ENCODE measurements at places on chromosomes 1 and 21.

- no peak for DNase-seq
Observed at GRCh38 chr21:33854604-33855003, 61.0 kb downstream of the ATP5PO start.

- DNase-seq, result no peak
Observed at GRCh38 chr1:88035578-88035977, 648.5 kb upstream of the PKN2 start.

DNA sequence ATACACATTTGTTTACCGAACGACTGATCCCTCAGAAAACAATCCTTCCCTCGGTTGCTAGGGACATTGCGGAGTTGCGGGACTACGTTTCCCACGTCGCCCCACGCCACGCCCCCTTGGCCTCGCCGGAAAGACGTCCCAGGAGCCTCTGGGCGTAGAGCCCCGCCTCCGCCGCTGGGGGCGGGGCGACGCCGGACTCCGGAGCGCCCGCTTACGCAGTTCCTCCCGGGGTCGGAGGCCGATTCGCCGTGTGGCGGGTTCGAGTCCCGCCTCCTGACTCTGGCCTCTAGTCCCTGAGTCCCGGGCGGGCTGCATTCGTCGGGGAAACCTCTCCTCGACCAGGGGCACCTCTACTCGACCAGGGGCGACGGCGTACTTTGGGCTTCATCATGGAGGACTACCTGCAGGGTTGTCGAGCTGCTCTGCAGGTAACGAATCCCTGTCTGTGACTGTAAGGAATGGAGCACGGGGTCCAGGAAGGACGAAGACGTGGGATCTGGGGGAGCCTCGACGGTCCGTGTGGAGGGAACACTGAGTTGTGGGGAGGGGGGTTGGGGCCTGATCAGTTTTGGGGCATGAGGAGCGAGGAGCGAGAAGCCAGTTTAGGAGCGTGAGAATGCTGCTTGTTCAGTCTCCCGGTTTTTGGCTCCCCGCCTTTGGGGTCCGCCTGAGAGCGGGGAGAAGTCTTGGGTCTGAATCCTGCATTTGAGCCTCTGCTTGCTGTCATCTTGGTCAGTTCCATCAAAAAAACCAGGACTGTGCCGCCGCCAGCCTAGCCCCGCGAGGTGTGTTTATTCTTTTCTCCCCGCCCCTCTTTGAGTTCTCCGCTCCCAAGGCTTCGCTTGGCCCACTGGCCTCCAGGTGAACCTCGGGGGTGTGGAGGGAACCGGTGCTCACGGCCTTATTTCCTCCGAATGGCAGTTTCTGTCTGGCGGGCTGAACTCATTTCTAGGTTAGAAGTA is at the start of gene PRUNE1:
TSS of gene PRUNE1 (plus strand) at position 206 of the 962 bp plus-strand sequence. CDS start at position 390, 184 bp downstream.
- peak; percentile 79 for DNase-seq

- DNase-seq, result no peak
Observed at GRCh38 chr1:221488550-221488949, 253.3 kb downstream of the DUSP10 start.

DNA sequence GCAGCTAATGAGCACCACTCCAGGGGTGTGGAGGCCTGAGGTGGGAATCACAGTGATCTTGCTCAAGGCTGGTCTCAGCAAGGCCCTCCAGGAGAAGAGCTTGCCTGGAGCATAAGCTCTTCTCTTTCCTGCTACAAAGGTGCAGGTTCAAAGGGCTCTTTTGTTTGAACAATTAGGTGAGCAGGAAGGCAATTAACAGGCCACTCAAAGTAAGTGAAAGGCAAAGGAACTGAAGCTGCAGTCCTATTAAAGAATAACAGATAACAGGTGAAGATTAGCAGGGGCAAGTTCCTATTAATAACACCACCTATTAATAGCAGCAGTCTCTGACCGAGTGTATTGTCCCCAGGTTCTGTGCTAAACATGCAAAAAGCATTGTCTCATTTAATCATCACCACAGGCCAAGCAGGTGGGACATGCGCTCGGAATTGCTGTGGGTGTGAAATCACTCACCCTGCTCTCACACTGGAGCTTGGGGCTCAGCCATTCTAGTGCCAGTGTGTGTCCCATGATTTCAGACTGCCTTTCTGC is 113.8 kb downstream of the RHOU start:
- no peak for DNase-seq

- DNase-seq, result no peak
Observed at GRCh38 chr1:156371553-156372264, 2.7 kb downstream of the RHBG start.

- no peak for DNase-seq
Observed at GRCh38 chr1:162765788-162766187, 24.7 kb upstream of the HSD17B7 start.

- DNase-seq, result no peak
Observed at GRCh38 chr1:184025242-184025675, 12.3 kb downstream of the COLGALT2 start.

DNA sequence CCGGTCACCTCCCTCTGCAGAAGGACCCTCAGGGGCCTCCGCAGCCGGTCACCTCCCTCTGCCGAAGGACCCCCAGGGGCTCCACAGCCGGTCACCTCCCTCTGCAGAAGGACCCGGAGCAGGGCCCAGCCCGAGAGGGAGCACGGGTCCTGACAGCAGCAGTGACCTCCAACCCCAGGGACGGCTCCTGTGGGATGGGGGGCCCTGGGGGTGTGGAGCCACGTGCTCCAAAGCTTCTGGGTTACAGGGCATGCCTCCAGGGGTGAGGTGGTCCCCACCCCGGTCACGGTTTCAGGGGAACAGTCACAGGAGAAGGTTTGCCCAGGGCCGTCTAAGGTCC is 40.3 kb downstream of the SLC19A1 start:
- no peak for DNase-seq

DNA sequence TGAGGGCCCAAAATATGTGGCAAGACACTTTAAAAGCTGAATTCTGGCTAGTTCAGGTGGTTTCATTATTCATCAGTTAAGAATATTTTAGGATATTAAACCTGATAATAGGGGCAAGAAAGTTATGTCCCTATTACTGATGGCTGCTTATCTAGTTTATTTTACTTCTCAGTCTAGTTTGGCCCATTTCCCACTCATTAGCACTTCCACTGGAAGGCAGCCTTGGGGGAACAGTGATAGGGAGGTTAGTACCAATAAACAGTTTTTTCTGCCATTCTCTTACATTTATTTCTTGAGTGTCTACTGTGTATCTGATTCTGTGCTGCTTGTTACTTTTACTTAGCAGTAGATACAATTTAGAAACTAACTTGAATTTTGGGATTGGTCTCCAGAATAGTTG is 9.0 kb downstream of the PPP1R12B start:
- no peak for DNase-seq

DNA sequence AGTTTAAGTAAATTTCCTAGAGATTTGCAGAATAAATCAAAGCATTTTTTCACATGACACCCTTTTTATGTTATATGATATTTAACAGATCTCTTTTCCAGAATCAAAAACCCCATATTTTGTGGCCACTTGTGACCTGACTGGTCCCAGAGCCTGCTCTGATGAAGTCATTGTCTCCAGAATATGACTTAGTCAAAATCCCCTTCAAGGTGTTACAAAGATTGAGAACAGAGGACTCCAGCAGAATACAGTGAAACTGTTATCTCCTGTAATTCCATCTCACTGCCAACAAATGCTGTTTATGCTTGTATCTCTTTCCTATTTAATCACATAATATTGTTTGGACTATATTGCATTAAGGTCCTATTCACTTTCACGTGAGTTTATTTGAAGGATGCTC is 25.6 kb downstream of the RGS1 start:
- DNase-seq, result no peak

GRCh38 chr1:1577367-1578011 is 2.8 kb upstream of the SSU72 start:
- DNase-seq, result no peak

GRCh38 chr1:208496467-208497371 is 252.5 kb upstream of the PLXNA2 start:
- no peak for DNase-seq

DNA sequence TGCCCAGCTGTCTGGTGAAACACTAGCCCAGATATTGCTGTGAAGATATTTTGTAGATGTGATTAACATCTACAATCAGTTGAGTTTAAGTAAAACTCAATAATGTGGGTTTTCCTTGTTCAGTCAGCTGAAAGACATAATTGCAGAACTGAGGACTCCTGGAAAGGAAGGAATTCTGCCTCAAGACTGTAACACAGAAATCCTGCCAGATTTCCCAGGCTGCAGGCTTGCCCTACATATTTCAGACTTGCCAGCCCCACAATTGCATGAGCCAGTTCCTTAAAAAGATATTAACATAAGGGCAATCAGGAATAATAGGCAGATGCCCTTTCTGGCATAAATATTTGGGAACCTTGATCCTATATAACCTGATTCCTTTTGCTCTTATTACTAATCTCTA is 14.2 kb upstream of the NIBAN1 start:
- no peak for DNase-seq

DNA sequence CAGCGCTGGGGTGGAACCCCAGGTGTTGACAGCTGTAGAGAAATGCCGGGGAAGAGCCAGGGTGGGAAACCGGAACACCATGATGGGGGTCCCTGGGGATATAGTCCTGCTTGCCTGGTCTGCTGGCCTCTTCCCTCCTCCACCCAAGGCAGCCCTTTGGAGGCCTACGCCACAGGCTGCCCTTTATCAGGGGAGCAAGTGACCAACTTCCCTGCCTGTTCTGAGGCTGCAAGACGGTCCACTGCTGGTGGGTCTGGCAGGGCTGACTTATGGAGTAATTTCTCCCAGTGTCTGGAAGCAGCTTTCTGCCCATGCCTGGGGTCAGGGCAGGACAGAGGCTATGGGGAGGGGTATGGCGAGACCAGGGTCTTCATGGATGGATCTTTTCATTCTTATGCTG is 50.8 kb upstream of the EDN2 start:
- DNase-seq, result no peak

DNA sequence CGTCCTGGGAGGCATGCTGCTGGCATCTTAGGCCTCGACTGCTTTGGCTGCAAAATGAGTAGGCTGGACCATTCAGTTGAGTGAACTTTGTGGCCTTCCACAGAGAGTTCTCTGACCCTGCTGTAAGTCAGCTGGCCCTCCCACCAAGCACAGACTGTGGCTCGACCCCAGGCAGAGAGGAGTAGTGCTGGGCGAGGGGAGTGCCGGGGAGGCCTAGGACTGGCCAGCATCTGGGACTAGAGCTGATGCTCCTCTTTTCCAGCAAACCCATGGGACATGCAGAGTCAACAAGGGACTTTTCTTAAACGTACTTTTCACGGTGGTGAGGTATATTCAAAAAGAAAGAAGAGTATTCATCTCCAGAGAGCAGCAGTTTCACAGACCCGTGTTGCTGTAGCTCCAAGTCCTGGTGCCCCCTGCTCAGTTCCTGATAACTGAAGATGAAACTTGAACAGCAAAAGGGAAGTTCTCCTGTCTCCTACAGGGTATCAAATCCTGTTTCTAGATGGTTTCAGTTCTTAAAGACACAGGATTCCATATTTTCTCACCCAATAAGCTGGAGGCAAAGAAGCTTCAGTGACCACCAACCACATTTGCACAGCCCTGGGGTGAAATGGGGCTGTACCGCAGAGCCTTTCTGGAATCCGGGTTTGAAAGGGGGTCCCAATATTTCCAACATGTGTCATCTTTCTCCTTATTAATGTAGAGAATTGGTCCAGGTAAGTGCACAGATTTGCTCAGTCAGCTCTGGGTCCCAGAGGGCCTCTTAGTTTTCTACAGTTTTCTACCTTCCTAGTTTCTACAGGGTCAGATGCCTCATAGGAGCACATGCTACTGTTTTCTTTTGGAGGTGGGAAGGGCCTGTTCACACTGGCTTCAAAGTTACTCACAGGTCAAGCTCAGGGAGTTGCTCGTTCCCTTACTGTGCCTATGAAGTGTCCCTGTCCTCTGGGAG is 20.9 kb downstream of the BATF3 start:
- no peak for DNase-seq

Measured in kidney epithelial cell (primary cell).